Nephron progenitor cell (in vitro differentiated cells): ENCODE measurements at places on chromosomes 13 and 19.
A peak's percentile ranks its signal among the peaks of the same experiment; 100 is the strongest.

DNA sequence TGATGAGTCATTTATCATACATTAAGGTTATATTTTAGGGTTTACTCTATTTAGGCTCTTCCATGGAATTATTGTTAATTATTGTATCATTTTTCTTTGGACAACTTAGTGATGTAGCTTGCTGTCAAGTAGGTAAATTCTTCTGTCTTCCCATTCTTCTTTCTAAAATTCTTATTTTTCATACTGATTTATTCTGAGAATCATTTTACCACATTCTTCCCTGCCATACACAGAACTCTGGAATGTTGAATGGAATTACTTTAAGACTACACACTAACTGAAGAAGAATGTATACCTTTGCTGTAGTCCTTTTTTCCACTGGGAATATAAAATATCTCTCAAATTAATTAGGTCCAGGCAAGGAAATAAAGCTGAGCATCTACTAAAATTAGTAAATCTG, 24.5 kb upstream of the SLC7A1 start:
- no peak for DNase-seq

DNA sequence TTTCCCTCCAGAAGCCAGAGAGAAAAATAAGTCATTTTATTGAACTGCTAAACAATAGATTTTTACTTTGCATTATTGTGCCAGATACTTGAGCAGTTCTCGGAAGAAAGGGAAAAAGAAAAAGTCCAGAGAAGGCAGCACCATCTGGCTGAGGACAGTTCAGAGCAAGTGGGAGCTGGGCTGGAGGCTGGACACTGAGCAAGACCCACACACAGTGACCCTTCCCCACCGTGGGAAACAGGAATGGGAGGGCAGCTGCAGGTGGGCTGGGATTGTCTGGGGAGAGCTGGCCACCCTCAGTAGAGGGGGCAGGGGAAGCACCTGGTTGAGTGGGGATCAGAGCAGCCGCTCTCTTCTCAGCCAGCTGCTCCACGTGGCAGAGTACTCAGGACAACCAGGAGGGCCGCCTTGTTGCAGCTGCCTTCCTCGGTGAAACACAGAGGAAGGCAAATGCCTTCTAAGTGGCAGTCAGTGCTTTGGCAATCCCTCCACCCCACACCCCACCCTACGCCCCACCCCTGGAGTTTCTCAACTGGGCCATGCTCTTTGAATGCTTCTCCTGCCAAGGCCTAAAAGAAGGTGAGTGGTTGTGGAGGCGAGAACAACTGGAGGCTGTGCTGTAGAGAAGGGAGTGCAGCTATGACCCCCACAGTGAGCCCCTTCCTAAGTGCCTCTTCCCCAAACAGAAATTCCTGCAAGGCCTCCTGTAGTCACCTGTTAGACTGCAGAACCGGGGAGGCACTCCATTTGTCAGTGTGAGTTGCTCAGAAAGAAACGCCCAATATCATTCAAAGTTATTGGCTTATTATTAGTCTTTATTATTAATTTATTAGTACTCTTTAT, 179.3 kb downstream of the ZIC5 start:
- DNase-seq = no peak

DNA sequence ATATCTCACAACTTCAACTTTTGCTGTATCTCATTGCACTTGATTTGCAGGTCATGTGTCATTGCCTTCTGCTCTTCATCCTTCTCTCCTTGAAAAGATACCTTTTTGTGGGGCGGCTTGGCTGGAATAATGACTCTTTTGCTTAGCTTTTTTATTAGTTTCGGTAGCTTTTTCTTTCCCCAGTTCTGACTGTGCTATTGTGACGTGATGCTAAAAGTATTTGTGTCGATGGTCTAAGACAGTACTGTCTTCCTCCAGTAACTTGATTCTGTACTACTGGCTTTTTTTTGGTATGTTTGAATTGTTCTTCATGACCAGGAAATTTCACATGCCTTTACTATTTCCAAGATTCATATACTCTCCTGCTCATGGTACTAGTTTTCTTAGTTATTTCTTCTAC, 63.1 kb downstream of the SLITRK1 start:
- DNase-seq = no peak

DNA sequence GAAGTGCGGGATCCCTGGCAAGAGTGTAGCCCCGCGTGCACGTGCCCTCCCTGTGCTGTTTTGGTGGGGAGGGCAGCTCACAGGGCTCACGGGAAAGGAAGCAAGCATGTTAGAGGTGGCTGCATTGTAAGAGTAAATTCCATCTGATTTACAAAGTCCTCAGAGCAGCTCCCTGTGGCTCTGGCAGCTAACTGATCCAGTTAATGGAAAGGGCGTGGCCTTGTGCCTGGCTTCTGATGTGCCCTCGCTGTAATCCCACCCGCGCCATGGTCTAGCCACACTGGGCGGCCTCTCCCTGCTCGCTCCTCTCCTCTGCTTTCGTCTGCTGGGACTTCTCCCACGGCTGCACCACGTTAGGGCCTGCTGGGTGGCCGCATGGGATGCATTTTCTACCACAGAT, 258.5 kb downstream of the FGF9 start:
- DNase-seq = no peak

- no peak for DNase-seq
Measured at GRCh38 chr13:33189470-33189869, 96.1 kb downstream of the STARD13 start.

DNA sequence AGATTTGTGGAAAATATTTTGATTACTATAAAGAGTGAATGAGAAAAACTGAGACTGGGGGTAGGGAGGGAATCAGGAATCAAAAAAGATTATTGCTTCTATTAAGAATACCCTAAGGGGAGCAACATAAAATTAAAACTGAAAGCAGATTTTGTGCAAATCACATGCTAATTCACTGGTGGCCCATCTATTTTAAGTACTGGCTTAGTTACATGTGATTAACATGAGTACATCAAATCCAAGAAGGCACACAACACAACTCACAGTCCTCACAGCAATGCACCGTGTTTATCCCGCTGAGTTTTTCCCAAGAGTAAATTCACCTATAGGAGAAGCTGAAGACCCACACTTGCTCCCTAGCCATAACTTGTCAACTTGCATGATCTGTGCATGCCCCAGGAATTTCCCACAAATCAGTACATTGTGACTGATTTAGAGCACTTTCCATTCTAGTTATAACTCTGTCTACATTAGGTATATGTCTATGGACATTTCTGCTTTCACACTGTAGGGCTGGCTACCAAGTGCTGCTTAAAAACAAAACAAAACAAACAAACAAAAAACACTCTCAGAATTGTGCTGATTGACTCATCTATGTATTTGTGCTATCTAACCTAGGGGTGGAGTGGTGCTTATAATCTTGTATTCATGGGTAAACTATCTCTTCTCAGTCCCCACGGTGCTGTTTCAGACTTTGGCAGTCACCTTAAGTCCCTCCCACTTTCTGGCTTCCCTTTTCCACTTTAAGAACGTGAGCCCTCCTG, 24.3 kb downstream of the AMER2 start:
- no peak for DNase-seq

GRCh38 chr19:16359964-16360363, 35.3 kb downstream of the KLF2 start:
- no peak for DNase-seq

DNA sequence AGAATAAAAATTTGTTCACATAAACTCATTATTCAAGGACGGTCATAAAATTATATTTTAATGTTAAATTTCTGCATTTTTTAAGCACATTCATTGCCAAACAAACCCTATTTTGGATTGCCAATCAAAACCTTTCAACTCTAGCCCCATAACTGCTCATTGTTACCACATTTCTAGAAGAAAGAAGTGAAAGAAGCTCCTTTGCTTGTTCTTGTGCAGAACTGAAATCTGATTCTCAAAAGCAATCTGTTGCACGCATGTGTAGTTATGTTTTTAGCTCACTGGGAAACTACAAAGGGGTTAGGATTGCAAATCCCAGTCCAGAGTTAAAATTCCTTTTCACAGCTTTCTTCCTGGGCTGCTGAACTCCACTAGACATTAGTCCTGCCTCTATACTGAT, 109.5 kb upstream of the MIR17HG start:
- DNase-seq = no peak

GRCh38 chr13:20826843-20827560, 53.2 kb upstream of the EEF1AKMT1 start:
- no peak for DNase-seq

GRCh38 chr13:92297971-92298942, 899.8 kb downstream of the GPC5 start:
- DNase-seq = no peak

- DNase-seq = no peak
Measured at GRCh38 chr13:45747071-45747470, 45.0 kb downstream of the CBY2 start.

DNA sequence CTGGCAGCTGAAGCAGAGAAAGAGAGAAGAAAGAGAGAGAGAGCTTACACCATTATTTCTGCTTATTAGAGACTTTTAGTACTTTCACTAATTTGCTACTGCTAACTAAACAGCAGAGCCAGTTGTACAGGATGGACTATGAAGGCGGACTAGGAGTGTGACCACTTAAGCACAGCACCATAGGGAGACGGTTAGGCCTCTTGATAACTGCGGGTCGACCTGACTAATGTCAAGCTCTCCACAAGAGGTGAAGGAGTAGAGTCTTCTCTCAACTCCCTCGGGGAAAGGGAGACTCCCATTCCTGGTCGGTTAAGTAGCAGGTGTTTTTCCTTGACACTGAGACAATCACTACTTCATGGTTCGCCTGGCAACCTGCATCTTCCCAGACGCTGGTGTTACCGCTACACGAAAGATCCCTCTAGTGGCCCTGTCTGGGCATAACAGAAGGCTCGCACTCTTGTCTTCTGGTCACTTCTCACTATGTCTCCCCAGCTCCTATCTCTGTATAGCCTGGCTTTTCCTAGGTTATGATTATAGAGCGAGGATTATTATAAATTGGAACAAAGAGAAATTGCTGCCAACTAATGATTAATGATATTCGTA, 5.3 kb upstream of the PSG7 start:
- no peak for DNase-seq

DNA sequence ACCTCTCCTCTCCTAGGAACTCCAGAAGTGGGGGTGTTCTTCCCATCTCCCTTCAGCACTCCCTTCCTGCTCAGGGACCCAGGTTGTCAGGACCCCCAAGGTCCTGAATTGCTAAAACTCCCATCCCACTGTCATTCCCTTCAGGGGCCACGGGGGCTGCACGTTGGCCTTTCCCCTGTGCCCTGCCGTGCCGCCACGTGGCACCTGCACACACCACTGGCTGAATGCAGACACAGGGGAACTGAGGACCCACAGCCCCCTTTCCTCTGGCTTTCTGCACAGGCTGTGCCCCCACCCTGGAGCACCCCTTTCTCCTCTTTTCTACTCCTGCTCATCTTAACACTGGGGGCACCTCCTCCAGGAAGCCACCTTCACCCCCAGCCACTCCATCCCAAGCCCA, 9.0 kb downstream of the SHANK1 start:
- no peak for DNase-seq

DNA sequence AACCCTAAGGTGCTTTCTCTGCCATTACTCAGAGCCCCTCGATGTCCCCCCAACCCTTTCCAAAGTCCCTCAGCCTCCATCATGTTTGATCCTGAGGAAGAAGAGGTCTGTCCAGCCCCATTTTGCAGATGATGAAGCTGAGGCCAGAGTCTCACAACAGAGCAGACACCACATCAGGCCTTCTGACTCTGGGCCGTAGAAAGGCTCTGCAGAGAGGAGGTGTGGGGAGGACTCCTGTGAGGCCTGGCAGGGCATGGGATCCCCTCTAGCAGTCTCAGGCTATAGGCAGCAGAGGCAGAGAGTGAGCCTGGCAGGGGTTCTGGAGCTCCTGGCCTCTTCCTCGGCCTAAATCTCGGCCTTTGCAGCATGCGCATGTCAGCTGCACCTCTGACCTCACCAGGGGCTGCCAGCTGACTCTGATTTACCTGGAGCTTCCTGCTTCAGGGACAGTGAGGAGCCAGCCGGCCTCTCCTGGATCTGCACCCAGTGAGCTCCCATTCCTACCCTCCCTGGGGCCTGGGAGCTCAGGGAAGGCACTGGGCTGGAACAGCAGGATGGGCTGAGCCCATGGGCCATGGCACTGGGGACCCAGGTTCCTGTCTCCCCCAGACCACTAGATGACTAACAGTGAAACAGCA, 41.7 kb upstream of the VSTM2B start:
- DNase-seq = no peak

DNA sequence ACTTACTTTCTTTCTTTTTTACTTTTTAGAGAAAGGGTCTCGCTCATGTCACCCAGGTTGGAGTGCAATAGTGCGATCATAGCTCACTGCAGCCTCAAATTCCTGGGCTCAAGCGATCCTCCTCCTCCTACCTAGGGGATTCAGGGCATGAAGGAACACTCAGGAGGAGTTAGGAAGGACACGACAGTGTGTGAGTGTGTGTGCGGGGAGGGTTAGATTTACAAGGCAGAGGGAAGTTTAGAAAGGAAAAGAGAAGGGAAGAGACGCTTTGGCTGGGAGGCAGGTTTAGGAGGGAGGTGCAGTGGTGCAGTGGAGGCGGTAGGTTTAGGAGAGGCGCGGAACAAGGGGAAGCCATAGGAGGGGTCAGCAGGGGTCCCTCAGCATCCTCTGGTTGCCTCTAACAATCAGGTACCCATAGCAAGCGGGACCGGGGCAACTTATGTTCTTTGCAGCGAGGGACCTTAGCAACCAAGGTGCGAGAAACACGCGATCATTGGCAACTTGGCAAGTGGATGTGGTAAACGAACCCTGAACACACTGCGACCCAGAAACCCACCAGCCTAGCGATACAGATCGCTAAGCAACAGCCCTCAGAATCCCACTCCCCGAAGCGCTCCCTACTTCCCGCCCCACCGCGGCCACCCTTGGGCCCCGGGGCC, 501 bp downstream of the SIRT2 start:
- DNase-seq = peak; percentile 18

- DNase-seq = no peak
Measured at GRCh38 chr13:75800545-75800944, 164.4 kb downstream of the LMO7 start.

DNA sequence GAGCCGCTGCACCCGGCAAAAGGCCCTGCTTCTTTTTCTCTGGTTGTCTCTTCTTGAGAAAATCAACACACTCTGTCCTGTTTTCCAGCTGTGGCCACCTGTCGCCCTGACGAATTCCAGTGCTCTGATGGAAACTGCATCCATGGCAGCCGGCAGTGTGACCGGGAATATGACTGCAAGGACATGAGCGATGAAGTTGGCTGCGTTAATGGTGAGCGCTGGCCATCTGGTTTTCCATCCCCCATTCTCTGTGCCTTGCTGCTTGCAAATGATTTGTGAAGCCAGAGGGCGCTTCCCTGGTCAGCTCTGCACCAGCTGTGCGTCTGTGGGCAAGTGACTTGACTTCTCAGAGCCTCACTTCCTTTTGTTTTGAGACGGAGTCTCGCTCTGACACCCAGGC, 17.2 kb downstream of the LDLR start:
- no peak for DNase-seq

DNA sequence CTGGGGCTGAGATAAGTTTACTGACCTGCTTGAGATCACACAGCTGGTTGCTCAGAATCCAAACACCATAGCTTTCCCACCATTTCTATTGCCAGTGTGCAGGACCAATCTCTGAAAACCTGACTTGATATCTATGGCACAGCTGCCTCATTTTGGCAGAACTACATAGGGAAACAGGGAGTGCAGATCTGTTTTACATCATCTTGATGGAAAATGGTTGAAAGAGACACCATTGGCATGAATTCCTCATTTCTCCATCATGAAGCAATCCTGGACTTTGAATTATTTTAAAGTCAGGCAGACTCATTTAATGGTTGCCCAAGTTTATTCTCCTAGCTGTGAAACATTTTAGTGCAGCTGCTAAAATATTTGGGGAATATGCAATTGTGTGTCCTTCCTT, 1628.2 kb upstream of the SLC10A2 start:
- no peak for DNase-seq
